ENCODE measurements at places on chromosomes 2 and 18. TPM values are rescaled to one million over a fixed set of nuclear protein-coding genes. Genes with fewer than 3 reads are reported as not detected.

- no peaks in the 10 kb centered on the region for H3K27me3 ChIP-seq
- DNase-seq = no peak
- no peak overlapping the region for H3K4me3 ChIP-seq
Measured at GRCh38 chr18:58776084-58776483, 88.6 kb upstream of the ZNF532 start.

- H3K36me3 ChIP-seq = no peaks in the 10 kb centered on the region
- no peaks in the 10 kb centered on the region for H3K27me3 ChIP-seq
- H3K4me1 ChIP-seq = no peaks in the 10 kb centered on the region
- DNase-seq = no peak
- H3K27ac ChIP-seq = no peak overlapping the region
- no peak overlapping the region for H3K4me3 ChIP-seq
Measured at GRCh38 chr18:40534723-40535122, 1420.3 kb upstream of the PIK3C3 start.

The UGT1A10 gene
- not detected for total RNA-seq

GRCh38 chr18:68735483-68736343 is 20.8 kb upstream of the TMX3 start:
- no peaks in the 10 kb centered on the region for H3K4me1 ChIP-seq
- H3K36me3 ChIP-seq = no peaks in the 10 kb centered on the region
- H3K27me3 ChIP-seq = no peaks in the 10 kb centered on the region
- no peak for DNase-seq
- H3K27ac ChIP-seq = no peak overlapping the region
- no peak overlapping the region for H3K4me3 ChIP-seq

DNA sequence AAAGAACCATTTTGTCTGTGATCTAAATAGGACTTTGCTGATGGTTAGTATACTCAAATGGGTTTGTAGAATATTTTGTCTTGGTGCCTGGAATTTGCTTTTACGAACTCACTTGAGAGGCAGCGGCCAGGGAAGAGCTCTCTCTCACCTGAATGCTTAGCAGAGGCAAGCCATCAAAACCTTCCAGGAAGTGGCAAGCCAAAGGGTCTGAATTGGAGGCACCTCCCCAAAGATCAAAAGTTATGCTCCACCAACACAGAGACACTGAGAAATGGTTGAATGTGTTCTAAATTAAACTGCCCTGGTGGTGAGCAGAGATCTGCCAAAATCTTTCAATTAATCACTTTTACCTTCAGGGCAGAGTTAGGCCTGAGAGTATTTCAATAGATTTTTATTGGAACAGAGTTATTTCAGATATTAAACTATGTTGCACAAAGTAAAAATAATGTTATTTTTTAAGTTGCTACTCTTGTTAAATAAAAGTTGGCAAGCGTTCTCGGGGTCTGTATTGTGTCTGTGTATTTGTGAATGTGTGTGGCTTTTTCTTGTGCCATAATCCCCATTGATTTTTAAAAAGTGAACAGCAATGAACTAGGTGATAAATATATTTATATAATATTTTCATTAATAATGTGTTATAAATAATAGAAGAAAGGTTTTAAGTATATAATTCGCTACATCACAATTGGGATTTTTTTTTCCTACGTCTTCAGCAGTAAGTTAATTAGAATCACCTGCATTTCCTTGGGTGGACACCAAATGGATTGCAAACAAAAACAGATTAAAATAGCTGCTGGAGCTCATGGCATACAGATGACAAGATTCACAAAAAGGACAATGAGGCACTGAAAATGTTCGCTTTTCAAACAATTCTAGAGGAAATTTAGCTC is 416.1 kb downstream of the ARHGAP15 start:
- no peaks in the 10 kb centered on the region for H3K27me3 ChIP-seq
- no peak for DNase-seq
- H3K36me3 ChIP-seq = no peaks in the 10 kb centered on the region
- no peaks in the 10 kb centered on the region for H3K4me1 ChIP-seq

The CYBRD1 gene
- 250 TPM for total RNA-seq

DNA sequence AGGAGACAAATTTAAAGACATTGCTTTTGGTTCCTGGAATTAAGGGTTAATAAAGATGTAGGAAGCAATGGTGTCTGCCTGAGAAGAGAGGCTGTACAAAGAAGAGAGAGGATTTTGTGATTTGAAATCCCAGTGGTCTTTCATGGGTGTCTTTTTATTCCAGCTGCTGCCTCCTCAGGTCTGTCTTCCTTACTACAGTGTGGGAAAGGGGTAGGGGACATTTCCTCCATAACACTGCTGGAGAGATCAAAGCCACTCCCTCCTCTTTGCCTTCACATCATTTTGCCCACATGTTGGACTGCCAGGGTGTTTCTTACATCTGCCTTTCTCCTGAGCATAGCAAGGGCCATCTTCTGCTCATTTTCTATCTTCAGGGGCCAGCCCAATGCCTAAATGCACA is 348.5 kb downstream of the EN1 start:
- H3K36me3 ChIP-seq = no peaks in the 10 kb centered on the region
- H3K4me3 ChIP-seq = no peak overlapping the region
- no peaks in the 10 kb centered on the region for H3K27me3 ChIP-seq
- H3K4me1 ChIP-seq = no peaks in the 10 kb centered on the region

- H3K36me3 ChIP-seq = no peaks in the 10 kb centered on the region
- H3K27ac ChIP-seq = no peak overlapping the region
- H3K27me3 ChIP-seq = no peaks in the 10 kb centered on the region
- H3K4me3 ChIP-seq = no peak overlapping the region
- no peaks in the 10 kb centered on the region for H3K4me1 ChIP-seq
Measured at GRCh38 chr2:124489686-124490085, 464.6 kb downstream of the CNTNAP5 start.

- no peaks in the 10 kb centered on the region for H3K4me1 ChIP-seq
- DNase-seq = no peak
- no peak overlapping the region for H3K4me3 ChIP-seq
Measured at GRCh38 chr18:78367996-78368395, 611.6 kb upstream of the SALL3 start.

The LIPG gene
- 0.36 TPM for total RNA-seq

DNA sequence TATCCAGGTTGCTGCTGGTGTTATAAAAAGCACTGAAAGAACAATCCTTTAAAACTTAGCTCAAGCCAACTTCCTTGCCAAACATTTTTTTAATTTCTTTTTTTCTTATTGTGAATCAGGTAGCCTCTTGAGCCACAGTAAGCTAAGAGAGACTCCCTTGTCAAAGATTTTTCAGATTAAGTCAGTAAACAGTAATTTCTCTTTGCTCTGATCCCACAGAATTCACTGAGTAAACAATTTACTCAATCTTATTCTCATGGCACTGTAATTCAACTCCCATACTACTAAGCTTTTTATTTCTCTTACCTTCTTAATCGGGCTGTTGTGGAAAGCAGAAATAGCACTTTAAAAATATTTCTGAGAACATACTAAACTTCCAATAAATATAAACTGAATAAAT is 82.7 kb downstream of the C2orf74 start:
- peaks cover 26% of the 10 kb centered on the region for H3K36me3 ChIP-seq
- H3K27ac ChIP-seq = no peak overlapping the region
- no peaks in the 10 kb centered on the region for H3K27me3 ChIP-seq
- no peak overlapping the region for H3K4me3 ChIP-seq

The TCF7L1 gene
- total RNA-seq = 7.1 TPM

- no peaks in the 10 kb centered on the region for H3K36me3 ChIP-seq
- no peaks in the 10 kb centered on the region for H3K27me3 ChIP-seq
- no peak overlapping the region for H3K4me3 ChIP-seq
- H3K4me1 ChIP-seq = no peaks in the 10 kb centered on the region
- no peak overlapping the region for H3K27ac ChIP-seq
Measured at GRCh38 chr2:198928026-198928425, 529.7 kb downstream of the SATB2 start.

The RBKS gene
- total RNA-seq = 0.55 TPM

DNA sequence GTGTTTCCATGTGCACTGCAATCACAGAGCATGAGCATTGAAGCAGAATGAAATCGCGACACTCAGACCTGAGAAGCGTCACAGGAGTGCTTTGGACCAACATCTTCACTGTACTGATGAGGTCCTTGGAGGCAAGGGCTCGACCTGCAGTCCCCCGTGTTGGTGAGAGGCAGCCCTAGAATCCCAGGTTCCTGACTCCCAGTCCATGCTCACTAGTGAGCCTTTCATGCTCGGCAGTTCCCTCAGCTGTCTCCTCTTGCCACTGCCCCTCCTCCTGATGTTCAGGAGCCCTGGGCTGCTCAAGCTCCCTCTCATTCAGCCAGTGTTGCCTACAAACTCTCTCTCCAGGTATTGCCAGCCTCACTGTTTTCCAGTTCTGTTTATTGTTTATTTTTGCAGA is 291.4 kb downstream of the DYSF start:
- DNase-seq = no peak
- H3K27me3 ChIP-seq = no peaks in the 10 kb centered on the region
- H3K4me1 ChIP-seq = peaks cover 58% of the 10 kb centered on the region
- no peak overlapping the region for H3K27ac ChIP-seq
- H3K36me3 ChIP-seq = no peaks in the 10 kb centered on the region

The APOB gene
- total RNA-seq = 3.6 TPM

DNA sequence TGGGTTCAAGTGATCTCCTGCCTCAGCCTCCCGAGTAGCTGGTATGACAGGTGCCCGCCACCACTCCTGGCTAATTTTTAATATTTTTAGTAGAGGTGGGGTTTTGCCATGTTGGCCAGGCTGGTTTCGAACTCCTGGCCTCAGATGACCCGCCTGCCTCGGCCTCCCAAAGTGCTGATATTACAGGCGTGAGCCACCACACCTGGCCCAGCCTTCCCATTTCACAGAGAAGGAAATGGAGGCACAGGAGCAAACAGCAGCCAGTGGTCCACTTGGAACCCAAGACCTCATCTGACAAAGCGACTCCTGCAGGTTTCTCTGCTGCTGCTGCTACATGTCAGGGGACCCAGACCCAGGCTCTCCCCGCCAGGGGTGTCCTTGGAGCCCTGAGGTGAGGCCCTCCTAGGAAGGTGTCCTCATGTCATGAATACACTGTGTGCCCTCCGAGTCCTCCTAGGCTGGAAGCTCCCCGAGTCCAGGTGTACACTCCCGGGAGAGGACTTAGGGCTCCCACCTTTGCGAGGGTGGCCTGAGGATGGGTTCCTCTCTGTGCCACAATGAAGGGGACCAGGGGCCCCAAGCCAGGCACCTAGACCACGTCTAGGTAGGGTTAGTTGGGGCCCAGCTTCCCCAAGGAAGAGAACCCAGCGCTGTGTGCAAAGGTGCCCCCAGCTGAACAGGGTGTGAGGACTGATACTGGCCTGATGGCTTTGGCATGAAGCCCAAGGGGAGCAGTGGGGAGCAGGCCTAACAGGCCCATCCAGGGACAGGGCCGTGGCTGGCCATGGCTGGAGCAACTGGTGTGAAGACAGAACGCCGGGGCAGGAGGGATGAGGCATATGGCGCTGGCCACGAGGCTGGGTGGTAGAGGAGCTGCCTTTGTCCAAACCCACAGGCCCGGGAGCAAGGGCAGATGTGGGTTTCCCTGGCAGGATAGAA is 56.1 kb downstream of the HS6ST1 start:
- H3K27me3 ChIP-seq = no peaks in the 10 kb centered on the region
- DNase-seq = no peak
- no peak overlapping the region for H3K4me3 ChIP-seq
- peaks cover 8% of the 10 kb centered on the region for H3K4me1 ChIP-seq
- H3K36me3 ChIP-seq = no peaks in the 10 kb centered on the region

The TUBA3E gene
- not detected for total RNA-seq

The REEP1 gene
- 61.7 TPM for total RNA-seq

The HNRNPLL gene
- total RNA-seq = 69.9 TPM

DNA sequence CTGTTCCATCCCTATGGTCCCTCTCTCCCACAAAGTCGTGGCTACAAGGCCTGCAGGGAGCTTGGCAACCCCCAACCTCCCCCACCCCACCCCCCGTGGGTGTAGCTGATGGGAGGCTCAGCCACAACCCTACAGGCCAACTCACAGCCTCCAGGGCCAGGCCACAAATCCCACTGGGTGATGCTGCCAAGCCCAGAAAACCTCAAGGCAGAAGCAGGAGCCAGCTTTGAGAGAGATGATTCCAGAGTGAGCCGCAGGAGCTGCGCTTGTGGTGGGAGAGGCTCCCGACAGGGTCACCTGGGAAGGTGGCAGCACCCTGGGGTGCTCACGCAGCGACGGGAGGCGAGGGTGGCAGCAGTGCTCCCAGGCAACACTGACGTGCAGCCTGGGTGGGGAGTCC is 44.8 kb downstream of the ADCY3 start:
- H3K4me1 ChIP-seq = no peaks in the 10 kb centered on the region
- H3K36me3 ChIP-seq = no peaks in the 10 kb centered on the region
- H3K4me3 ChIP-seq = no peak overlapping the region
- H3K27ac ChIP-seq = no peak overlapping the region
- H3K27me3 ChIP-seq = no peaks in the 10 kb centered on the region
- no peak for DNase-seq

DNA sequence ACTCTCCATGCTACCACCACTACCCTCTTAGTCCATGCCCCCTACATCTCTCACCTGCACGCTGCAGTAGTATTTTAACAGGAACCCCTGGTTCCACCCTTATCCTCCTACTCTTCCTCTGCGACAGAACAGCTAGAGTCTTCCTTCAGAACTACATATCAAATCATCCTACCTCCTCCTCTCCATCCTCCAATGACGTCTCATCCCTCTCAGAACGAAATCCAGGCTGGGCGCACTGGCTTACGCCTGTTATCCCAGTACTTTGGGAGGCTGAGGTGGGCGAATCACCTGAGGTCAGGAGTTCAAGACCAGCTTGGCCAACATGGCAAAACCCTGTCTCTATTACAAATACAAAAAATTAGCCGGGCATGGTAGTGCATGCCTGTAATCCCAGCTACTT is 10.3 kb upstream of the KIF3C start:
- H3K27ac ChIP-seq = no peak overlapping the region
- no peaks in the 10 kb centered on the region for H3K36me3 ChIP-seq
- H3K4me1 ChIP-seq = no peaks in the 10 kb centered on the region
- no peaks in the 10 kb centered on the region for H3K27me3 ChIP-seq
- DNase-seq = no peak
- no peak overlapping the region for H3K4me3 ChIP-seq

- H3K4me1 ChIP-seq = peaks cover 18% of the 10 kb centered on the region
- no peaks in the 10 kb centered on the region for H3K27me3 ChIP-seq
- peaks cover 24% of the 10 kb centered on the region for H3K36me3 ChIP-seq
Measured at GRCh38 chr18:48622911-48623431, 84.1 kb downstream of the CTIF start.

DNA sequence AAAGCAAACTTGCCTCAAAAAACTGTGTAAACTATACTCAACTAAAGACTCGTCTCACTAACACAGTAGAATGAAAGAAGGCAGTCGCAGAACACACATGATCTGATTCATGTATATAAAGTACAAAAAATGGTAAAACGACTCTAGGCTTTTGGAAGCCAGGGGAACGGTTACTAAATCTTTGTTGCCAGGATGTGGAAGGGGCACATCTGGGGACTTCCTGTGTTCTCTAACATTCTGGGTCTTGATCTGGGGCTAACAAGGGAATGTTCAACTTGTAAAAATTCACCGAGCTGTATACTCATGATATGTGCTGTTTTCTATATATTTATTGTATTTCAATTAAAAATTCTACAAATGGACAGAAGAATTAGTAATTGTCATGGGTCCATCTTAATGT is 14.3 kb upstream of the C2orf80 start:
- no peak for DNase-seq
- H3K27me3 ChIP-seq = no peaks in the 10 kb centered on the region
- H3K4me3 ChIP-seq = no peak overlapping the region
- H3K36me3 ChIP-seq = no peaks in the 10 kb centered on the region
- no peak overlapping the region for H3K27ac ChIP-seq
- no peaks in the 10 kb centered on the region for H3K4me1 ChIP-seq

GRCh38 chr18:61400716-61401115 is 67.5 kb downstream of the CDH20 start:
- H3K36me3 ChIP-seq = no peaks in the 10 kb centered on the region
- no peaks in the 10 kb centered on the region for H3K4me1 ChIP-seq
- no peak overlapping the region for H3K4me3 ChIP-seq
- no peaks in the 10 kb centered on the region for H3K27me3 ChIP-seq
- DNase-seq = no peak

Data from sigmoid colon (tissue), 7 donors.